Dermis microvascular lymphatic vessel endothelial cell (primary cell): ENCODE measurements at places on chromosomes 6 and 20.

DNA sequence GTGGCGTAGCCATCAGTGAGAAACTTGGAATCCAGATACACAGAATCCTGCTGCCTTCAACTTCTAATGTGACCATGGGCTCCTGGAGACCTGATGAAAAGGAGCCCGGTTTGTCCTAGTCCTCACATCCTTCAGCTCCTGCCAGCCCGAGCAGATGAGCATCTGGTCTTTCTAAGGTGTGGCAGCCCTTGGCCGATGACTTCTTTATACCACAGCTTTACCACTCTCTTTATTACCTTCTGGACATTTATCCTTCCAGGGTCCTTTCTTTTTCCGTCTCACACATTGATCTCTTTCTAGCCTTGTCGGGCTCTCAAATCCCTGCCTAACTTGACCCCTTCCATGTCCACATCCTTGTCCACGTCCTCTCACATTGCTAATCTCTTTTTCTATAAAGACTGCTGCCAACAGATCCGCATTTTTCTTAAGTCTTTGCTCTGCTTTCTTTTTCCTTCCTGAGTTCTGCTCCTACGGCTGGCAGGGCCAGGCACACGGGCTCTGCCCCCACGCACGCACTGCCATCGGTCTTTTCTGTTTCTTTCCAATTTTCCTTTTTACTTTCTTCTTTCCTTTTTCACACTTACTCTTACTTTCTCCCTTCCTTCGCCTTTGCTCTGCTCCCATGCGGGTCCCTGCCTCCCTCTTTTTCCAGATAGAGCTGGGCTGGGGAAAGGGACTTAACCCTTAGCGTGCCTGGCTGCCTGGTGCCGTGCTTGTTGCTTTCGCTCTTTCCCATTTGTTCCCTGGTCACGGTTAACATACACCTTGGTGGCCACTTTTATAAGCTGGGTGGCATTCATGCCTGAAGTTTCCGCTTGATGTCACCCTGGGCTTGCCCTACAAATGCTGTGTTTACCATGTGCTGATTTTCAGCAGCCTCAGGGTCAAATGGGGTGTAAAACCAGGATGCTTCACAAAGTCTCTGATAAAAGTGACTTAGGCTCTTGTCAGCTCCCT is 9.4 kb upstream of the GMPR start:
- DNase-seq, result no peak

DNA sequence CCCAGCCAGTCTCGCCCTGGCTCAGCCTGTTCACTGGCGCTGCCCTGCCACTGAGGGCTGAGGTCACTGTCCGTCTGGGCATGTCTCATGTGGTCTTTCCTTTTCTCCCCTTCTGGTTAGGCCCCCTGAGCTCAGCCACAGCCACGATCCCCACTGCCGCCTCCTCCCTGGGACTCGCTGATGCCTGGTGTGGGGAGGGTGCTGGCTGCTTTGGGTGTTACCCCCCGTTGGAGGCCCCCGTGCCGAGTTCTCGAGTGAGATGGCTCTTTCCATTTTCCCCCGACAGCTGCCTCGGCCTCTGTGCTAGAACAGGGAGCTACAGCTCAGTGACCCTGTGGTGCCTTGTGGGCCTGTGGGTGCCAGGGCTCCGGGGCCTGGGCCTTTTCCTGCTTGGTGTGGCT is 14.9 kb upstream of the TCFL5 start:
- no peak for DNase-seq

- DNase-seq, result no peak
These were observed 878.6 kb upstream of the MANEA start for GRCh38 chr6:94698773-94699172.

- DNase-seq, result no peak
These were observed 58.7 kb upstream of the EMILIN3 start for GRCh38 chr20:41425180-41425884.

GRCh38 chr6:143258945-143259344 is 191.6 kb downstream of the ADAT2 start:
- no peak for DNase-seq

- DNase-seq, result no peak
These were observed 143.4 kb upstream of the SOX4 start for GRCh38 chr6:21450149-21450548.

DNA sequence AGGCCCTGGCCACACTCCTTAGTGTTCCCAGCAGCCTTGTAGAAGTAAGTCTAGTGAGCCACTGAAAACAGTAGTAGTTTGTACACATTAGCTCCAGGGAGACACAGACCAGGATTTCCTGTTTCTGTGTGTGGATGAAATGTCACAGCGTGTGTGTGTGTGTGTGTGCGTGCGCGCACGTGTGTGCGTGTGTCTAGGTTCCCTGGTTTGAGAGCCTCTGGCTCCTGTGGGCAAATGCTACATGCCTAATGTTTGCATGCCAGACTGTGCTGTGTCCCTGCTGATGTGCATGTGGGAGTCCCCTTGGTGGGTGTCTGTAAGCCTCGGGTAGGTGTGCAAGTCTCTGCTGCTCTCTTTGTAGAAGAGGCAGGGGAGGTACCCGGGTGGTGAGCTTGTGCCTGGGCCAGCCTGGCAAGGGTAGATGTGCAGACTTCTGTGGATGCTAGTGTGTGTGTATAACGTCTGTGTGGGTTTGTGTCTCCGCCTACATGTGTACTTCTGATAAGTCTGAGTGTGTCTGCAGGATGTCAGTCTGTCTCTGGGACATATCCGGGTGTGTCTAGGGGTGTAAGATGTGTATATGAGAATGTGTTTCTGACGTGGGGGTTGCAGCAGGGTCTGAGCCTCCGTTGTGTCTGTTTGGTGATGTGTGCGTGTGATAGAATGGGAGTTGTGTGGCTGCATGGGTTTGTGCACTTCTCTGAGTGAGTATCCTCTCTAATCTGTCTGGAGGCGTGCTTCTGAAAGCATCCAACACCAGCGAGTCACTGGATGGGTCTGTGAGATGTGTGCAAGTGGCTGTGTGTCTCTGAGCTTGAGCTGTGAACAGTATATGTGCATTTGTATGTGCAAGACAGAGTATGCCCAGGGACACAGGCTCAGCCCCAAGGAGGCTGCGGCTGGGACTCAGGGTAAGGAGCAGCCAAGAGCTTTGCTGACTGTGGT is 19.0 kb upstream of the TLDC2 start:
- DNase-seq, result peak; percentile 94

GRCh38 chr6:1806935-1807334 is 197.2 kb downstream of the FOXC1 start:
- DNase-seq, result no peak

- DNase-seq, result no peak
These were observed 119.8 kb downstream of the RFX6 start for GRCh38 chr6:116996842-116997241.

- DNase-seq, result no peak
These were observed 4.1 kb downstream of the TCF21 start for GRCh38 chr6:133892813-133893691.

DNA sequence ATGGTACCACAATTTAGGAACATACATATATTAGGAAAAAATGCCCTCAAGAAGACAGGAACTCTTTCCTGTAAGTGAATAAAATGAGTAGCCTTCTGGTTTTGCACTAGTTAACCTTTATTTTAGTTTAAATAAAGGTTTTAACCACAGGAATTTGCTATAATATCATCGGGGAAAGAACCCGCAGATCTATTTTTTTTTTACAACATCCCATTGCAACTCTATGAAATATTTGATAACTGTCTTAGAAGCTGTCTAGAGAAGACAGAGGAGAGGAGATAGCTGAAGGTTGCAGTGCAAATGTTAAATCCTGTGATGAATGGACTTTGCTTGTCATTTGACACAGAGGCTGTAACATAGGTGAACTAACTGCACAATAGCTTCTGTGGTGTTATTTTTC is 69.5 kb downstream of the TINAG start:
- no peak for DNase-seq
